Activated naive CD4-positive, alpha-beta T cell treated with anti-CD3 and anti-CD28 coated beads for 36 hours (primary cell): ENCODE measurements at places on chromosomes 5 and 9.

GRCh38 chr5:133396814-133397213, 215.5 kb downstream of the FSTL4 start:
- DNase-seq: peak; percentile 71

- DNase-seq: no peak
Observed at GRCh38 chr9:13960011-13960765, 353.8 kb downstream of the NFIB start.

DNA sequence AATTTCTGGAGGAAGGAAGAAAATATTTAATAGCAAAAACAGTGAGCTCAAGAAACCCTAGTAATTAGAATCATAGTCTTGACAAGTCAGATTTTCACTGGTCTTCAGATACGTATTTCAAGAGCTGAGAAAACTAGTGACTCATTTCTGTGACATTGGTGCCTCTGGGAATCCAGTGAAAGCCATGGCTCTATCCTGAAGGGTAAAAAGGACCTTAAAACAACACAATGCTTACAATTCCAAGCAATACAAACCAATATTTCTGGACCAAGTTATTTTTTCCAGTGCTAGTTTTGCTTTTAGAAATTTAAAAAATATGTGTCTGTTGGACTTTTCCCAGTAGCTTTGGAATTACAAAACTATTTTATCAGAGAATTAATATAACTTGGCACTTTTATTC, 140.3 kb downstream of the LPAR1 start:
- no peak for DNase-seq

GRCh38 chr5:35685161-35685560, 67.5 kb downstream of the SPEF2 start:
- no peak for DNase-seq

- DNase-seq: peak; percentile 69
Observed at GRCh38 chr5:155616779-155617392, 603.3 kb downstream of the KIF4B start.

DNA sequence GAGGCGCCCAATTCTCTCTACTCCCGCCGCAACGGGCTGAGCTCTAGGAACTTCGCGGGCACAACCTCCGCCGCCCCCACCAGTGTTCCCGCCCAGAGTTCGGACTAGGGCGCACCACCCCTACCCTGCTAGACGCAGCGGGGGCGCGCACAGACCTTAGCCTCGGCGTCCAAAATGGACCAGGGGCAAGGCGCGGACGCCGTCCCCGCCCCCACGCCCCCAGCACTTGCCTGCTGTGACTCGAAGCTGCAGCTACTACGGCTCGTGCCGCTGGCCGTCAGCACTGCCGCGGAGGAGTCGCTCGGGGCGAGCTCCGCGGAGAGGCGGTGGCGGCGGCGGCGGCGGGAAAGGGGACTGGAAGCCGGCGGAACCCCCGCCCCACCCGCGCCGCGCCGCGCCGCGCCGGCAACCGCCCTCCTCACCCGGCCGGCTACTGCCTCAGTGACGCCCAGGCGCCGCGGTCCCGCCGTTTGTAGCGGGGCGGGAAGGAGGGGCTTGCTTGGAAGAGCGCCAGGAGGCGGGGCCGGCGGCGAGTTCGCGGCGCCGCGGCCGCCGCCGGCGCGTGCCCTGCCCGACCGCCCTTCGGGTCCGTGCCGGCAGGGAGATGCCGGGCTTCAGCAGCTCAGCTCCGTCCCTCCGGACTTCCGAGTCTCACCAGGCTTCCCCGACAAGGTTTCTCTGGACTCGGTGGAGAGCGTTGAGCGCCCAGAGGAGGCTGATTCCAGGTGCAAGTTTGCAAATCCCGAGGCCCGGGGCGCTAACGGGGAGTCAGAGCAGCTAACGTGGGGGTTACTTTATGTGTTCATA, 4.5 kb downstream of the ELAVL2 start:
- DNase-seq: no peak

DNA sequence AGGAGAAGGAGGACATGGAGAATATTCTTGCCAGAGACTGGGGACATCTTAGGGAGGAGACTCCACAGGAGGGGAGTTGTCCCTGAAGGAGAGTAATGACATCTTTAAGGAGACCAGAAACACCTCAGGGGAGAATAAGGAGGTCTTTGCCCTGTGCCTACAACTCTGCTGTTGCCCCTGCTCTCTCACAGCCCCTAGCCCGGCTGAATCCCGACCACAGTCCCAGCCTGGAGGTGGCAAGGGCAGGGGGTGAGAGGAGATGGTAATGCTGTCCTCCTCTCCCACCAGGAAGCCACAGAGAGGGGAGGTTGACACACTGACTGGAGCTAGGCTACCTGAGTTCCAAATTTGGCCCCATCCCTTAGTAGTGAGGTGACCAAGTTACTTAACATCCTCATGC, 30.2 kb upstream of the ENHO start:
- no peak for DNase-seq

GRCh38 chr9:37262410-37262809, 142.0 kb downstream of the ZCCHC7 start:
- no peak for DNase-seq

- DNase-seq: no peak
Observed at GRCh38 chr5:2149195-2149539, 266.4 kb upstream of the IRX4 start.

GRCh38 chr5:91280362-91281269, 102.5 kb downstream of the ARRDC3 start:
- peak; percentile 94 for DNase-seq

DNA sequence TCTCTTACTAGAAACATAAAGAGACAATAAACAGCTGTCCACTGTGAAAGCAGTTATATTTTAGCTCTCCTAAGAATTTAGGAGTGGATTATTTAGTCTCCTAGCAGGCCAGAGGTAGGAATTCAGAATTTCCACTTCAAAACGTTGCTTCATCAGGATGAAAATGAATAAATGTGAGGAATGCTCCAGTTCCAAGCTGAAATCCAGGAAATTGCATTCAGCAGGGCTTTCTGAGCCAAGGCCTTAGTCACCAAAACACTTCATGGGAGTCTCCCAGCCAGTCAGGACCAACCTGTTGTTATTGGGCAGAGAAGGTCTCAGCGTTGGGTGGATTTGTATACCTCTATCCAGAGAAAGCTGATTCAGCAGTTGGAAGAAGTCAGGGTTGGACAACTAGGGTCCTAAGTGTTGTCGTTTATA, 1040.3 kb downstream of the TLE1 start:
- no peak for DNase-seq

GRCh38 chr9:128245421-128246151, 30.2 kb downstream of the GOLGA2 start:
- no peak for DNase-seq

DNA sequence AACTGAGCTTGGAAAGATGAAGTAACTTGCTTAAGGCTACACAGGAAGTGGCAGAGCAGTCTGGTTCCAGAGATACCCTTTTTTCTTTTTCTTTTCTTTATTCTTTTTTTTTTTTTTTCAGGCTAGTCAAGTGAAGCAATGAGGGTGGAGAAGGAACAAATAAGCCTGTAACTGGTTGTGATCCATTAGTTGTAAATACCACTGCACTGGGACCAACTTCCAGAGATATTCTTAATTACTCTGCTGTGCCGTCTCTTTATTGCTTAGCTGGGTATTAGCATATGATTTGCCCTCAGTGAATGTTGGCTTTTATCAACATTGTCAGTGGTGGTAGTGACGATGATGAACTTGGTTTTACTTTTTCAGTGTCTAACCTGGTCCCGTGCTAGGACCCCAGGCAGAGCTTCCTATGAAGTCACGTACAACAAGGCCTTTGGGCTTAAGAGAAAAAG, 26.7 kb downstream of the LNPEP start:
- no peak for DNase-seq

DNA sequence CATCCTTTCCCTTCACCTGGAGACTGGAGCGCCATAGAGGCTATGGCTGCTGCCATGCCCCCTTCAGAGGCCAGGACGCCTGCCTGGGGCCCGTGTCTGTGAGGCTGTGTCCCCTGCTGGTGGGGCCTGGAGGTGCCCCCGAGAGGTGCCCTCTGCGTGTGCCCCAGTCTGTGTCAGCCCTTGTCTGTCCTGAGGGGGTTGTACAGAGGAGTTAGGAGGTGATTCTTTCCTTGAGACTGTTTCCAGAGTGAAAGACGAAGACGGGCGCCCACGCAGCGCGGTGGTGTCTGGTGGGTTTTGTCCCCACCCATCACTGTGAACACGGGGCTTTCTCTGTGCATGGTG, 24.6 kb downstream of the TRAF2 start:
- DNase-seq: no peak

- no peak for DNase-seq
Observed at GRCh38 chr5:80268916-80269315, 13.1 kb upstream of the SERINC5 start.

DNA sequence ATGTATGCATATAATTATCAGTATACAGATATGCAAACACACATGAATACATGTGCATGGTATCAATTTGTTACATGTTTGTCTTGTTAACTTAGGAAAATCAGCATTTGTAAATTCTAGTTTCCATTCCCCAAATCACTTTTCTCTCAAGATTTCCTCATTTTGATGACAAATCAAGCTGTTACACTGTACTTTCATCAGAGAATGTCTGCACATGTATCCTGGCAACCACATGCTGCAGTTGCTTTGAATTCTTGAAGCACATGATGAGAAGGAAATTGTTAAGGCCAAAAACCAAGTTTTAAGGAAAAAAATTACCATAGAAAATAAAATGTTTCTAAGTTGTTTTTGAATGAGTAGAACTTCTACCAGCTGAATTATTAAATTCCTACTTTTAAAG, 1834.5 kb downstream of the EFNA5 start:
- no peak for DNase-seq

- DNase-seq: no peak
Observed at GRCh38 chr5:92580814-92581213, 1000.2 kb downstream of the NR2F1-AS1 start.

GRCh38 chr5:61132559-61132958, 29.7 kb downstream of the SMIM15 start:
- no peak for DNase-seq

GRCh38 chr9:134809826-134810225, 70.8 kb upstream of the FCN2 start:
- no peak for DNase-seq
